ENCODE measurements at places on chromosomes 4 and X.
A peak's percentile ranks its signal among the peaks of the same experiment; 100 is the strongest.

DNA sequence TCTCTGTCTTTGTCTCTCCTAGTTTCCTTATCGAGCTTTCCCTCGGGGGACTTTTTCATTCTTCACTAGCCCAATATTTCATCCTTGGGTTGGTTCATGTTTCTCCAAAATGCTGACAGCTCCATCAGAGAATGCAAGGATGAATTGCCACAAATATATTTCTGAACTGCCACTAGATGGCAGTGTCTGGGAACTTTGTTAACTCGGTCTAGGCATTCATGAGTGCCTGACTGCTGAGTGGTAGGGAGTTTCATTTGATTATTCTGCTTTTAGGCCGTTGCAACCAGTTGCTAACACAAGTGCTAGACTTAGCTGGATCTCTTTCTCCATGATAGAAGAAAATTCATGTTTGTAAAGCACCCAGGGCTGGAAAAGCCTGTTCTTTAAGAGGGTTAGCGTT is 73.5 kb upstream of the RAP2C start:
- peak; percentile 37 for DNase-seq

GRCh38 chrX:63740382-63740781 is 44.6 kb downstream of the ARHGEF9 start:
- DNase-seq = no peak

- peak; percentile 23 for DNase-seq
Observed at GRCh38 chrX:123884809-123885408, 25.1 kb downstream of the XIAP start.

GRCh38 chr4:11976726-11977263 is 548.1 kb upstream of the HS3ST1 start:
- no peak for DNase-seq

GRCh38 chrX:40158036-40158706 is 60.4 kb upstream of the BCOR start:
- DNase-seq = no peak
